ENCODE measurements at places on chromosomes 16 and 17. TPM values are rescaled to one million over a fixed set of nuclear protein-coding genes. Genes with fewer than 3 reads are reported as not detected.
A peak's percentile ranks its signal among the peaks of the same experiment; 100 is the strongest.

DNA sequence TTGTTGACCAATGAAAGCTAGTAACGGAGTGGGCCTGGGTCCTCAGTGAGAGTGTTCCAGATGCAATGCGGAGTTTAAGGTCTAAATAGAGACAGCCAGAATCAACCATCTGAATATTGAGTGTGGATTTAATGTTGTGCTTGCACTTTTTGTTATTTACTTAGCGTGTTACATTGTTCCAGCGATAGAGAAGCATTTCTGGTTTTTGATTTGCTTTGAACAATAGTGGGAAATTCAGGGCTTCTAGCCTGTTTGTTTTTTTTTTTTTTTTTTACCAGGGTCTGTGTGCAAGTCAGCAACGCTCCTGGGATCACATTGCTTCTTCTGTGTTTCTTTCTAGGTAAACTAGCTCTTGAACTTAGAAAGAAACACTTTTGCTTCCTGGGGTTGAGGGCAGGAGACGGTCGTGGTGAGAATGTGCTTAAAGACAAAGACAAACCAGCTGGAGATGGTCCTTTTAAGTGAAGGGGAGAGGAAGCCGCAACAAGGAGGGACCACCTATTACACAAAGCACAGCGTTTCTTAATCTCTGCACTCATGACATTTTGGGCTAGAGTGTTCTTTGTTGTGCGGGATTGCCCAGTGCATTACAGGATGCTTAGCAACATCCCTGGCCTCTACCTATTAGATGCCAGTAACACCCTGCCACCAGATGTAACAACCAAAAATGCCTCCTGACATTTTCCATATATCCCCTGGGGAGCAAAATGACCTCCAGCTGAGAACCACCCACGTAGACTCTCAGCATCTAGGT lies 119.2 kb downstream of the MAP2K6 start:
- H3K4me1 ChIP-seq, result no peaks in the 10 kb centered on the region
- DNase-seq, result no peak
- no peak overlapping the region for H3K27ac ChIP-seq

DNA sequence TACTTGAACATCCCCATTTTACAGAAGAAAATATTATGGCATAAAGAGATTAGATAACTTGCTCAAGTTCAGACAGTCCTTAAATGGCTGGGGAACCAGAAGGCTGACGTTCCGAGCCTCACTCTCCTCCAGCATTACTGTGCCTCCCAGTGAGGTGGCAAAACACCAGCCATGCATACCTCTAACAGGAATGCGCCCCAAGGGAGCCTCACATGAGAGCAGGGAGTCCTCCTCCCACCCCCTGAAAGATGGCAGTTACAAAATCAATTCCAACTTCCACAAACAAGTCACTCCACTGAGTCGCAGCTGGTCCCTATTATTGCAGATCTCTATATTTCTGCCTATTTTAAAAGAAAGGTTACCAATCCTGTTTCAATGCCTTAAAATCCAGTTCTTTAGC lies 55.5 kb downstream of the ANKFY1 start:
- H3K4me3 ChIP-seq, result no peak overlapping the region
- no peaks in the 10 kb centered on the region for H3K27me3 ChIP-seq
- H3K36me3 ChIP-seq, result peaks cover 24% of the 10 kb centered on the region
- H3K4me1 ChIP-seq, result no peaks in the 10 kb centered on the region
- no peak for DNase-seq

- peaks cover under 1% of the 10 kb centered on the region for H3K4me1 ChIP-seq
- no peaks in the 10 kb centered on the region for H3K36me3 ChIP-seq
- no peaks in the 10 kb centered on the region for H3K27me3 ChIP-seq
- no peak for DNase-seq
- H3K27ac ChIP-seq, result no peak overlapping the region
- no peak overlapping the region for H3K4me3 ChIP-seq
These were observed 8.0 kb upstream of the ZNF500 start for GRCh38 chr16:4775005-4775404.

DNA sequence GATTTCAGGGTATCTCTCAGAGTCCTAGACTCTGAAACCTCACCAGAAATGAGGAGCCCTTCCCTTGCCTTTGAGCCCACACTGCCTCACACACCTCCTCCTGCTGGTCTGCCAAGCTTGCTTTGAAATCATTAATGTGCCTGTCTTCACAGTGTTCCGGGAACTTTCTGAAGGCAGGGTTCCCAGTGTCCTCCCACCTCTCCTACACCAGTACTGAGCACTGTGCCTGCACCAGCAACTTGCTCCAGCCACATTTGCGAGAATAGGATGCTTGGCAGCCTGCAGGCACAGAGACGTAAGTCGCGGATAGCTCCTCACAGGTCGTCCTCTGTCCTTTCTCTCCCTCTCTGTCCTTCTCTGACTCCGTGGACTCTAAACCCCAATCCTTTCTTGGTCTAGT lies 408.4 kb upstream of the EEF2KMT start:
- H3K27me3 ChIP-seq, result no peaks in the 10 kb centered on the region
- no peak for DNase-seq
- no peaks in the 10 kb centered on the region for H3K36me3 ChIP-seq
- H3K4me1 ChIP-seq, result no peaks in the 10 kb centered on the region

- no peak overlapping the region for H3K4me3 ChIP-seq
- no peaks in the 10 kb centered on the region for H3K36me3 ChIP-seq
- H3K27me3 ChIP-seq, result no peaks in the 10 kb centered on the region
- H3K27ac ChIP-seq, result no peak overlapping the region
- H3K4me1 ChIP-seq, result no peaks in the 10 kb centered on the region
- no peak for DNase-seq
These were observed 418.6 kb downstream of the TOX3 start for GRCh38 chr16:52128361-52128760.

DNA sequence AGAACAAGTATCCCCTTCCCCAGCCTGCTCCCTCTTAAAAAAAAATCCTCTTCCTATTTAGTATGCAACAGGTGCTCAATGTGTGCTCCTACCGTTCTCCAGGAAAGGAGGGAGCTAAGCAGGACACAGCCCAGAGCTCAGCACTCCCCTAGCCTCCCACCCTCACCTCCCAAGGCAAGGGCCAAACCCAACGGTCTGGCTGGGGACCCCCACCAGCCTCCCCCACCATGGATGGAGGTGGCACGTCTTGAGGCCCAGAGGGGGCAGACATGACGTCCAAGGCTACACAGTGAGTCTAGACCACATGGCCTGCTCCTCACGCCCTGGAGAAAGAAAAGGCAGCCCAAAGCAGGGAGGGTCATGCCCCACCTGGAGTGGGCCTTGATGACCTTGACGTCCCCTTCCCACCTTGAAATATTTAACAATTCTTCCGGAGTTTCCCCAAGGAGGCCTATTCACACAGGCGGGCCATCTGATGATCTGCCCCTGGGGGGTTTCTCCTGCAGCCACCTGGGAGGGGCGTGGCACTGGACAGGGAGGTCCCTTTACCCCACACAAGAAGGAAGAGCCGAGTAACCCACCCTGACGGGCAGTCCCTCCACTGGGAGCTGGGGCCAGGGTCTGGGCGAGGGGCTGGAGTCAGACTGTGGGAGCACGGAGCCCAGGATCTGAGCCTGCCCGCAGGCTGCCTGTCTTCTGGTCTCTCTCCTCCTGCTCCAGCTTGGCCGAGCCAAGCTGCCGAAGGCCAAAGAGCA lies 89.4 kb upstream of the CBX4 start:
- H3K27ac ChIP-seq, result no peak overlapping the region
- peaks cover 53% of the 10 kb centered on the region for H3K27me3 ChIP-seq
- no peak overlapping the region for H3K4me3 ChIP-seq

GRCh38 chr17:48930435-48930873 lies 14.2 kb downstream of the SNF8 start:
- H3K36me3 ChIP-seq, result peaks cover 35% of the 10 kb centered on the region
- H3K27me3 ChIP-seq, result no peaks in the 10 kb centered on the region
- no peak overlapping the region for H3K27ac ChIP-seq
- no peaks in the 10 kb centered on the region for H3K4me1 ChIP-seq

GRCh38 chr16:2912330-2913199 lies 834 bp downstream of the FLYWCH1 start:
- DNase-seq, result no peak
- H3K36me3 ChIP-seq, result peaks cover 8% of the 10 kb centered on the region
- H3K27ac ChIP-seq, result peak overlapping the region; percentile 70
- H3K4me3 ChIP-seq, result peak overlapping the region; percentile 70
- peaks cover 25% of the 10 kb centered on the region for H3K4me1 ChIP-seq
- no peaks in the 10 kb centered on the region for H3K27me3 ChIP-seq

GRCh38 chr17:60481604-60482003 lies 44.4 kb downstream of the APPBP2 start:
- no peaks in the 10 kb centered on the region for H3K36me3 ChIP-seq
- no peak overlapping the region for H3K27ac ChIP-seq
- no peak overlapping the region for H3K4me3 ChIP-seq

DNA sequence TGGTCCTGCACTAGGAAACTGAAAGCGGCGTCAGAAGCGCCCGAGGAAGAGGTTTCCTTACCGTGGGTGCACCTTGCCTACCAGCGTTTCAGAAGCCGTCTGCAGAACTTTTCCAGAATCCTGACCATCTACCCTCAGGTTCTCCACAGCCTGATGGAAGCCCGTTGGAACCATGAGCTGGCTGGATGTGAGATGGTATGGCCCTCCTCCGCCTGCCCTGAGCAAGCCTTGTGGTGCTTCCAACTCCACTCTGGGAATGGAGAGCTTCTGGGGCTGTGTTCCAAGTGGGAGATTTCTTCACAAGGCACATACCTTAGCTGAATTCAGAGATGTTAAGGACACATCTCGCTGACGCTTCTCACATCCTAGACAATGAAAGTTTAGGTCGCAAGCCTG lies 51.8 kb upstream of the ENDOV start:
- H3K36me3 ChIP-seq, result peaks cover 48% of the 10 kb centered on the region
- H3K27me3 ChIP-seq, result no peaks in the 10 kb centered on the region
- no peak for DNase-seq
- no peak overlapping the region for H3K27ac ChIP-seq
- H3K4me1 ChIP-seq, result no peaks in the 10 kb centered on the region

CDIPT gene
- polyA plus RNA-seq, result 60.0 TPM

CHST6 gene
- 0.14 TPM for polyA plus RNA-seq

NEUROD2 gene
- not detected for polyA plus RNA-seq

PTX4 gene
- polyA plus RNA-seq, result not detected

ADAD2 gene
- not detected for polyA plus RNA-seq

SHBG gene
- polyA plus RNA-seq, result 0.23 TPM
